ENCODE measurements at places on chromosomes 5 and 9.

GRCh38 chr9:129198319-129199043 lies 20.4 kb upstream of the IER5L start:
- DNase-seq: peak; percentile 79

DNA sequence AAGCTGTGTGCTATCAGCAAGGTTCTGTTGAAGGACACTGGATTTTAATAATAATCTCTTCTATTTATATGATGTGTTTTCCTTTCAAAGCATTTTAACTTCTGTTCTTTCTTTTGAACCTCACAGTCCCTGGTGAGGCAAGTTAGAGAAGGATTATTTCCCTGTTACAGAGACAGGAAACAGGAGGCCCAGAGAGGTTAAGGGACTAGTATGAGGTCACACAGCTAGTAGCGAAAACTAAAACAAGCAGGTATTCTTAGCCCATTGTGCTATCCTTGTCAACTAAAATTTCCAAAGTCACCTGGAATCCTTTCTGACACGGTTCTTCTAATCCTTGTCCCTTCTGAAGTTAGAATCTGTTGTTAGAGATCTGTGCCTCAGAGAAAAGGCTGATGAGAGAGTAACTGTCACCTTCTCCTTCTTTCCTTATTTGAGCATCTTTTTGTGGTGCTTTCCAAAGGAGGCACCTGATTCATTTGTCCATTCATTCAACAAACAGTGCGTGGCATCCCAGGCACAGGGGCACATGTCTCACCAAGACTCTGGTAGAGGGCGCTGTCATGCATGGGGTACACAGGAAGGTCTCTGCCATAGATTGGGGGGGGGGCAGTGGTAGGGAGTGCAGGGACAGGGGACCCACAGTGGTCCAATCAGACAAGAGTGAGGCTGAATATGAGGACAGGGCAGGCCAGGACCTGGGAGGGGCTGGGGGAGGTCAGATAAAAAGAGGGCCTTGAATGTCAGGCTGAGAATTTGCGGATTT lies 61.5 kb downstream of the CRB2 start:
- DNase-seq: no peak

- no peak for DNase-seq
Observed at GRCh38 chr9:114176624-114177291, 21.4 kb downstream of the COL27A1 start.

GRCh38 chr5:123813937-123814624 lies 302.1 kb downstream of the CSNK1G3 start:
- no peak for DNase-seq

- DNase-seq: no peak
Observed at GRCh38 chr5:3034881-3035280, 283.4 kb upstream of the IRX2 start.

GRCh38 chr5:57155033-57155432 lies 18.8 kb upstream of the GPBP1 start:
- no peak for DNase-seq

DNA sequence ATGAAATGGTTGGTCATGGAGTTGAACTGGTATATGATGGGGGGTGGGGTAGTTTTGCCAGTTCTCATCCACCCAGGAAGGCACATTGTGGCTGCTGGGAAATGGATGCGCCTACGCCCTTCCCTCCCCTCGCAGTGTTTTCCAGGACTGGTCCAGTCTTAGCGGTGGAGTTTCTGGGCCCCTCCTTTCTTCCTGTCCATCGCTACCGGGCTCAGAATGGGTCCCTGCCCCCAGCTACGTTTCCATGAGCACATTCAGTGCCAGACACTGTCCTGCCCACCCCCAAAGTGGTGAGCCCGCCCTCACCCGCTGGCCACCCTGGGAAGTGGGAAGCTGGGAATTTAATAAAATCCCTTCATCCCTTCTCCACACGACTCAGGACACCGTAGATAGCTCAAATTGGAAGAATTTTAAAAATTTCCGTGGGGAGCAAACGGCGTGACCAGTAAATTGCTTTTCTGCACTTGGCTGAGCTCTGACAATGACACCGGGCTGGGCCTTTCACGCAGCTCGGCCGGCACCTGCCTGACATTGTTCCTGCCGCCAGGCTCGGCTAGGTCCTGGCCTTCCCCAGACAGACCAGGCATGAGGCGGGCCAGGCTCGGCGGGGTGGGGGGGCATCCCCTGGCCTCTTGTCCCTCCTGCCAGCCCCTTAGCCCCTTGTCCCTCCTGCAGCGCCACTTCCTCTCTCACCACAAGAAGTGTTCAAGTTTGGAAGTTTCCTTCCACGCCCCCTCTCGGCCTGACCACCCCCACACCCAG lies 3.6 kb downstream of the FGF18 start:
- no peak for DNase-seq

Measured in testis (tissue), 5 donors.